ENCODE measurements at places on chromosomes 3 and 15.

GRCh38 chr15:83292317-83292716 lies 7.9 kb upstream of the BNC1 start:
- DNase-seq = no peak

GRCh38 chr3:113428581-113428980 lies 12.7 kb downstream of the CFAP44 start:
- DNase-seq = no peak

DNA sequence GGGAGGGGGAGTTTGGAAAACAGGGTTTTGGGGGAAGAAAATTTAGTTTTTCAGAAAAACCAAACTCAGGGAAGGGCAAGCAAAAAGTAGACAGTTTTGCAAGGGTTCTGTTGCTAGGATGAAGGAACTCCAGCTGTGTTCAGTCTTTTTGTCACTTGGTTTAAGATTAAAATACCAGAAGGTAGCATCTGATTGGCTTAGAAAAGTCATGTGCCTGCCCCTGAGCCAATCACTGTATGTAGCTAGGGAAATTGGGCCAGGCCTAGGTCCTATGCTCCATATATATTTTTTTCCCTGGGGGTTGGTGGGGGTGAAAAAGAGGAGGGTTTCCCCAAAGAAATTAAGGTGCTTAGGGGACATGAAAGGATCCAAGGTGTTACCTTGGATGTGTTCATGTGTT lies 24.3 kb downstream of the CLDN11 start:
- no peak for DNase-seq

GRCh38 chr15:60704129-60704528 lies 225.2 kb upstream of the ICE2 start:
- no peak for DNase-seq

DNA sequence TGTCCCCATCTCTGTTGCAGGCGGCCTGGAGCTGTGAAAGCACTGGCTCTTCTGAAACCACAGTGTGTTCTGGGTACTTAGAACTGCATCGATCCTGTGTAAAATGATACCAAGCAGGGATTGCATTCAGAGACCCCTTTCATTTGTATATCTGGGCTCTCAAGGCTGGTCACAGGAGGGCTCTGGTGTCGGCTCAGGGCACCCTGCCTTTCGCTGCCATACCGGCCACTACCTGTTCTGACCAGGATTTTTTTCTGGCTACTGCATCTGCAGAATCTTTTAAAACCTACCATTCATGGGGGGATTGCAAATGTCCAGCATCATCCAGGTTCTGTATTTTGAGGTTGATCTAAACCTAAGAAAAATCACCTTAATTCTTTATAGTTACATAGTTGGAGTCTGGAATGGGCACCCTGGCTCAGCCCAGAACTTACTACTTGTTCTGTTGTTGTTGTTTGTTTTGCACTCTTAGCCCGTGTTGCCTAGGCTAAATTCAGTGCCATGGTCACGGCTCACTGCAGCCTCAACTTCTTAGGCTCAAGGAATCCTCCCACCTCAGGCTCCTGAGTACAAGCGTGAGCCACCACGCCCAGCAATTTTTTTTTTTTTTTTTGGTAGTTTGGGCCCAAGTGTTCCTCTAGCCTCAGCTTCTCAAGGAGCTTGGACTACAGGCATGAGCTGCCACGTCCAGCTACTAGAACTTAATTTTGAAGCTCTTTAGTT lies 52.7 kb downstream of the TRIM71 start:
- no peak for DNase-seq

- DNase-seq = no peak
Measured at GRCh38 chr15:41789236-41789635, 15.0 kb downstream of the MAPKBP1 start.

GRCh38 chr3:187858711-187859110 lies 113.4 kb upstream of the BCL6 start:
- no peak for DNase-seq

GRCh38 chr3:17301271-17301670 lies 416.5 kb downstream of the PLCL2 start:
- DNase-seq = no peak

DNA sequence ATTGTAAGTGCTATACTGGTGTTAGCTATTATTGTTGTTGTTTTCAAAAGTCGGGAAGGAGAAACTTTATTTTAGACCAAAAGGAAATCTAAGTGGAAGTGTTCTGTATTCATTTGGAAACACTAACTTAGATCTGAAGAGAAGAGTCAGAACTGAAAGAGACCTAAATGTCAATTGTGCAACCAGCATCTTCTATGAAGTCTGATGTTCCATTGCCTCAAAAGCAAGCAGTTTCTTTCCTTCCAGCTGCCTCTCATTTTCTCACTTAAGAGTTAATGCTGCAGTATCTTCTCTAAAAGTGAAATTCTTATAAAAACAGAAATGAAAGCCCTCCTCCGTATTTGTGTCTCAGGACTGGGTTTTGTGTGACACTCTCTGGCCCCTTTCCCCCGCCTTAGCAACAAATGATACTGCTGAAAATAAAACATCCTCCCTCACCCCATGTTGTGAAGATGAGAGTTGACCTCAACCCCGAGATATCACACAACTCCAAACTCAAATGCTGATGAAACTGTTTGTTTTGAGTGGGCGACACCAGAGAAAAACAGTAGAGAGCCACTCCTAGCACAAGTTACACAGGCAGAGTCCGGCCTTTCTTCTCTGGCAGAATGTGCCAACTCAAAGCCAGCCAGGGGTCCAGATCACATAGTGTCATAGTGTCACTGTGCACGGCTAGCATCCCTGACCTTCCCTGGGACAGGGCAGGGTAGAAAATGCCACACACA lies 48.9 kb downstream of the GLDN start:
- no peak for DNase-seq

GRCh38 chr15:50890751-50891150 lies 17.7 kb upstream of the AP4E1 start:
- DNase-seq = no peak

DNA sequence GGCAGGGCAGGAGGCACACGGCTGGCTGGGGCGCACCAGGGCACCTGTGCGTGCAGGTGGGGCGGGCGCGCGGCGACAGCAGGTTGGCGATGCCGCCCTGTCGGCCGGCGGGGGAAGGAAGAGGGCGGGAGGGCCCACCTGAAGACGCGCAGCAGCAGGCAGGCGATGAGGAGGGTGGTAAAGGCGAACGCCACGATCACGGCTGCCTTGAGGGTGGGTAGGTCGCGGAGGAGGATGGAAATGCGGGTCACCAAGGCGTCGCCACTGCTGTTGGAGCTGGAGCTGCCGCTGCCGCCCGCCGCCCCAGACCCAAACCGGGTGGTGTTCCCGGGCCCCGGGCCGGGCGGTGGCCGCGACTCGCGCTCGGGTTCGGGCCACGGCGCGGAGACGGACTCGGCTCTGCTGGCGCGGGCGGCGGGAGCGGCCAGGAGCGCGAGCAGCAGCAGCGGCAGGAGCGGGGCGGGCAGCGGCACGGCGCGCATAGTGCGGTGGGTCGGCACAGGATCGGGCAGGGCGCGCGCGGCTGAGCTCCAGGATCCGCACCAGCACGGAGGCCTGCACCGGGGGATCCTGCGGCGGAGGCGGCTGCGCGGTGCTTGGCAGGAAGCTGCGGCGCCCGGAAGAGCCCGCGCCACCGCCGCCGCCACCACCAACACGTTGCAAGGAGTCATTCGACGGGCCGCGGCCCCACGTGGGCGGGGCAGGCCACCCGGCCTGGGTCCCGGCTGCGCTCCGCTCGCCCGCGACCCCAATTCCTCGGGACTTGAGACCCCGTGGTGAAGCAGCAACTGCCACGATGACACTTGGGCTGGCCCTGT lies at the start of gene FAM174B:
FAM174B (minus strand) TSS at position 598 of the 818 bp plus-strand sequence.
- no peak for DNase-seq

GRCh38 chr3:49567406-49567805 lies 13.1 kb downstream of the BSN start:
- no peak for DNase-seq

GRCh38 chr15:70274255-70274880 lies 176.7 kb upstream of the TLE3 start:
- no peak for DNase-seq

GRCh38 chr3:172189213-172189612 lies 149.8 kb downstream of the FNDC3B start:
- DNase-seq = no peak

- DNase-seq = no peak
Measured at GRCh38 chr3:29695643-29696198, 414.9 kb downstream of the RBMS3 start.

DNA sequence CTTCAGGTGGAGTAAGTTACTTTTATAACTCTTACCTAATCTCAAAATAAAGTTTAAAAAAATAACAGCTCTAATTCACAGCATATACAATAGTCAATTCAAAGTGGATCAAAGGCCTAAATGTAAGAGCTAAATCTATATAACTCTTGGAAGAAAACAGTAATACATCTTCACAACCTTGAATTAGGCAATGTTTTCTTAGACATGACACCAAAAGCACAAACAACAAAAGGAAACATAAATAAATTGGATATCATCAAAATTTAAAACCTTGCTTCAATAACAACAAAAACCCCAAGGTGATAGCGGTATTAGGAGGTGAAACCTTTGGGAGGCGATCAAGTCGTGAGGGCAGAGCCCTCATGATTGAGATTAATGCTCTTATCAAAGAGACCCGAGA lies 12.8 kb downstream of the DENND6A start:
- no peak for DNase-seq

Data from stimulated activated CD4-positive, alpha-beta T cell treated with anti-CD3 and anti-CD28 coated beads, TNF-alpha, amount 100 ng/mL, for 48 hours (primary cell).